ENCODE measurements at places on chromosomes 6 and 20.

- DNase-seq = no peak
These were observed 512.7 kb upstream of the JAG1 start for GRCh38 chr20:11186301-11187008.

- DNase-seq = no peak
These were observed 73.7 kb downstream of the PRND start for GRCh38 chr20:4795394-4795793.

DNA sequence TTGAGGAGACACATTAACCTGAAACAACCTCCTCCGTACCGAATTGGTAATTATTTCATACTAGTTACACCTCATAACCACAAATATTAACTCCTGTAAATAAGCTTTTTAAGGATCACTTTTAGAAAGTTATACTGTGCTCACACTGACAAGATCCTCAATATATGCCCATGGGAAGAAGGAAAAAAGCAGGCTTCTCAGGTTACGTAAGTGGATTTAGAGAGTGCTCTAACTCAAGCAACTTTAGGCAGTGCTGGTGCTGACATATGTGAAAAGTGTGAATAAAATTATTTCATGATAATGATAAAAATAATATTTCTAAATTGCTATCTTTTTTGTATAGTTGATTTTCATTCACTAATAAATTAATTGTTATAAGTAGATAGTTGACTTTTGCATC, 76.1 kb downstream of the PRKN start:
- DNase-seq = peak; percentile 18

- DNase-seq = no peak
These were observed 279.5 kb upstream of the CHD6 start for GRCh38 chr20:41897708-41898107.

GRCh38 chr6:90496258-90497016, 90.4 kb downstream of the MAP3K7 start:
- DNase-seq = no peak

DNA sequence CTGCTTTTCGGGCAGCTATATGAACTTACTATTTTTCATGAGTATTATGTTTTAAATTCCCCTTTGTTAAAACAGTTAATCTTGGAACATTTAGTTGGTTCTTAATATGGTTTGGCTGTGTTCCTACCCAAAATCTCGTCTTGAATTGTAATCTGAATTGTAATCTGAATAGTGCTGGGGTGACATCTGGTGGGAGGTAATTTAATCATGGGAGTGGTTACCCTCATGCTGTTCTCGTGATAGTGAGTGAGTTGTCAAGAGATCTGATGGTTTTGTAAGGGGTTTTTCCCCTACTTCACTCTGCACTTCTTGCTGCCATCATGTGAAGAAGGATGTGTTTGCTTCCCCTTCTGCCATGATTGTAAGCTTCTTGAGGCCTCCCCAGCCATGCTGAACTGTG, 305.4 kb upstream of the MAP3K7 start:
- DNase-seq = peak; percentile 71

DNA sequence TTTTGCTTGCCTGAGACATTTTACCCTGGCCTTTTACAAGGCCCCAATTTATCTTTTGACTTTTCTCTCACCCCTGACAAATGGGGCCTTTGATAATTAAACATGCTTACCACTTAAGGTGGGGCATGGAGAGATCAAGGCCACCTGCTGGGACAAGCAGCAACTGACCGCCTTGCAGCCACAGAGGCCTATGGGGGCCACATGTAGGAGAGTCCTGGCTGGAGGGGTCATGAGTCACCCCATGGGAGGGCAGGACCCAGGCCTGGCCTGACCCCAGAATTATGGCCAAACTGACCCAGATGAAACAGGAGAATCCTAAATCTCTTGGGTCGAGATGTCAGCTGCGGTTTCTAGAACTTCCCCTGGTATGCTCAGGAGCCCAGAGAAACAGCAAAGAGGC, 8.5 kb upstream of the OCSTAMP start:
- no peak for DNase-seq

DNA sequence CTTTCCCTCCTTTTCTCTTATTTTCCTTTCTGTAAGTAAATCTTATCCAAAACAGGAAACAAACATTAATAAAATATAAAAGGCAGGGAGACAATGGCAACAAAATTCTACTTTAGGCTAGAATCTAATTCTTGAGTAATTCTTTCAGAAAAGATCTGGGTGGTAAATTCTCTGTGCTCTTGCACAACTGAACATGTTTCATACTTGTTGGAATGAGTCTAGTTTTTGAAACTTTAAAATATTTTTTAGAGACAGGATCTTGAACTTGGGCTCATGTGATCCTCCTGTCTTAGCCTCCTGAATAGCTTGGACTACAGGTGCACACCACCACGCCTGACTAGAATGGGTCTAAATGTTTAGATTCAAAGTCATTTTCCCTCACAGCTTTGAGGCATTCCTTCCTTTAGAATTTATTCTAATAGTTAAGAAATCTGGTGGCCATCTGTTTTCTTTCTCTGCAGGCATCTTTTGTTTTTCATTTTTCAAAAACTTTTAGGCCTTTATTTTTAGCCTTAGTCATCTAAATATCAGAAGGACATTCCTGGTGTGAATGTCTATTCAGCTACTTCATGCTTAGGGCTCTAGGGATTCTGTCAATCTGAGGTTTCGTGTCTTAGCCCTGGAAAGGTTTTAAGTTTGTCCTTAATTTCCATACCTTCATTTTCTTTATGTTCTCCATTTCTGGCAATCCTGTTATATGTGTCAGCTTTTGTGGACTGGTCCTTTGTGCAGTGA, 76.5 kb downstream of the CDKAL1 start:
- DNase-seq = no peak

- no peak for DNase-seq
These were observed 1.4 kb downstream of the RAET1E start for GRCh38 chr6:149896491-149896890.

DNA sequence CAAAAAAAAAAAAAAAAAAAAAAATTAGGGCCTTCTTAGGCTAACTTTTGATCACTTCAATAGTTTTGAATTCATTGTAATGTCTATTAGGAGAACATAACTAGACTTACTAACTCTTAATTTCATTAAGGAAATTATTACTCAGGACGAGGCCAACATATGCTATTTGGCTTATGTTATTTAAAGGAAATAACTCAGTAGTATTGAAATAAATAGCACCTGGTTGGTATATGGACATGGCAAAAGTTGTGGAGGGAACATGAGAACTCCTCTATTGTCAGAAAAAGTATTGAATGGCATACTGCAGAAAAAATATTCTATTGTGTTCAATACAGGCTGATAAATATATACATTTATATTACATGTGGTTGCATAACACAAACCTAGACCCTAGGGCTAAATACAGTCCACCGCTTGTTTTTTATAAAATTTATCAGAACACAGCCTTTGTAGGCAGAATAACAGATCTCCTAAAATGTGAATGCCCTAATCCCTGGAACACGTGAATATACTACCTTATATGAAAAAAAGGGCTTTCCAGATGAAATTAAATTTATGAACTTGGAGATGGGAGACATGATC, 18.0 kb downstream of the CYP24A1 start:
- no peak for DNase-seq

DNA sequence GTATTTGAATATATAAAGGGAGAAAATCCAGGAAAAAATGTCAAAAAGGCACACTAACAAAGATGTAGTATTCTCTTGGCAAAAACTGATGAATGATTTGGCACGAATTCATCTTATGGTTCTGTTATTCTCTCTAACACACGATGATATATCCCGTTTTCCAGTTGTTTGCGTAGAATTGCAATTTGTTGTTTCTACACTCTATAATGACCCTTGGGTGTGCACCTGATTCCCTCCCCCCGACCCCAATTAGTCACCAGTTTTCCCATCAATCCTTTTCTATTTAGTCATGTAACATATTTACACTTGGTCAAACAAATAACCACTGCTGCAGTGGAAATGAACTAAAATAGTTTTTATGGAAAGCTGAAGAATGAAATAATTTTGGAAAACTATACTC, 1.5 kb upstream of the ARID1B start:
- DNase-seq = no peak

DNA sequence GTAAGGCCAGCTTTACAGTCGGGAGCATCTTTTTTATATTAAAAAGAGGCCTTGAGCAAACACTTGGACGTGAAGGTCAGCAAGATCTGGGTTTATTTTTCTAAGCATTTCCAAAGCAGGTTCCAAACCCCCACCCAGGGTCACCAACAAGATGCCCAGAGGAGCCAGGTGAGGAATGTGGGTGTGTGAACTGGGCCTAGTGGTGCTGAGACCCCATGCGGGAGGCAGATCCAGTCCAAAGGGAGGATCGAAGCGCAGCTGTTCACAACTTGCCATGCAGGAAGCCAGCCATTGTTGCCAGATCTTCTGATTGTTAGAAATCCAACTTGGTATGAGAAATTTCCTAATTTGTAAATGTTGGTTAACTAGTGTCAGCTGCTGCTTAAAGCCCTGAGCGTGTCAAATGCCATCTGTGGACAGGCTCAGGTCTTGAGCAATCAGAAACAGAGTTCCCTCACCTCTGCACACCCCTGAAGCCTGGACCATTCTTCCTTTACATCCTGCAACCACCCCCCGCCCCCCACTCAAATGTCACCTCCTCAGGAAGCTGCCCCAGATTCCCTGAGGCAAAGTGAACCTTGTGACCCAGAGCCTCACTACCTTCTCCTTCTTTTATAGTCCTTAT, 46.5 kb downstream of the NFATC2 start:
- DNase-seq = no peak

DNA sequence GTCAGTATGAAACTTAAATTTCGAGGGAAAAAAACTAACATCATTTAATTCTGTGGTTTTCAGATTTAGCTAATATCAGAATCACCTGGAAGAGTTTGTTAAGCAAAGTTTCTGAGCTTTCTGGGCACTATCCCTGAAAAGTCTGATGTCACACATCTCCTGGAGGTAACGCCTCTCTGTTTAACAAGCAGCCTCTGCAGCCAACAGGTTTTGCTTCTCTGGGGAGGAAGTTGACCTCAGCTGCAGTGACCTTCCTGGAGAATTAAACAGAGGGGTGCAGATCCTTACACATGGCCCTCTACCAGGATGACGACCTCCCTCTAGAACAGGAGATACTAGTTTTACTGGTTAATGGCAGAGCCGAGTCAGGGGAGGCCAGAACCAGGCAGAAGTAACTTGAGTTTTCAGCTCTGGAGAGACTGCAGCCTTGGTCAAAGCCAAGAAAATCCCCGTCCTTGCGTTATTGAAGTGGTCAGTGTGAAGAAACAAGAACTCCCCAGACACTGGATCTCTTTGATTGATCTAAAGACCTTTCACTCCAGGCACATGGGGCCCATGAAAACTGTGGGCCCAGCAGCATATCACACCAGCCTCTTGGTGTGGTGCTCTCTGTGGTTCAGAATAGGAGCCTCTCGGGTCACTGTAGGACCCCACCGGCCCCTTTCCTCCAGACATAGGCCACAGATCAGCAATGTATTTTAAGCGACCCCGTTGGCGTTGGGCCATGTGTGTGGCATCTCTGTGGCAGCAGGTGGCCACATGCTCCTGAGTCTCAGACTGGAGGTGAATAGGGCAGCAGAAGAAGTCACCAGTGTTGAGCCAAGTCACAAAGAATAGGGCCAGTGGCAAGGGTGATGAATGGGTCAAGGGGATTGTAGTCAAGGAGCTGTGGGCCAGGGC, 33.4 kb upstream of the CCR6 start:
- DNase-seq = no peak

GRCh38 chr6:130513770-130514169, 148.0 kb downstream of the TMEM200A start:
- no peak for DNase-seq

- DNase-seq = peak; percentile 79
These were observed 191.2 kb upstream of the PREP start for GRCh38 chr6:105593805-105594671.

GRCh38 chr6:46347669-46348068, 143.6 kb downstream of the RCAN2 start:
- DNase-seq = no peak

DNA sequence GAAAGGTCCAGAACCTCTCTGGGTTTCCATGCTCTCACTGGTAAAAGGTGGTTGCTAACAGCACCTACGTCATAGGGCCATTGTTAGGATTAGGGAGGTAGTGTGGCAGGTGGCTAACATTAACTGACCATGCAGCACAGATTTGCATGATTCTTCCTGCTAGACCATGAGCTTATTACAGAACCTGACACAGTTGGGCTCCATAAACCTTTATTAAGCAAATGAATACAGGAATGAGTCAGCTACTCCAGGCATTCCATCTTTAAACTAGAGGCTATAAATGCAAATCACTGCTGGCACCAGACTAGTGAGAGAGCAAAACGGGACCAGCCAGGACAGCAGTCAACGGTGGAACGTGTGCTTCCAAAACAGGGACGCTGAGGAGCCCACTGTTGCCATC, 440.1 kb downstream of the PTPRT start:
- no peak for DNase-seq

- DNase-seq = no peak
These were observed 243.0 kb upstream of the RIN2 start for GRCh38 chr20:19515074-19515473.

DNA sequence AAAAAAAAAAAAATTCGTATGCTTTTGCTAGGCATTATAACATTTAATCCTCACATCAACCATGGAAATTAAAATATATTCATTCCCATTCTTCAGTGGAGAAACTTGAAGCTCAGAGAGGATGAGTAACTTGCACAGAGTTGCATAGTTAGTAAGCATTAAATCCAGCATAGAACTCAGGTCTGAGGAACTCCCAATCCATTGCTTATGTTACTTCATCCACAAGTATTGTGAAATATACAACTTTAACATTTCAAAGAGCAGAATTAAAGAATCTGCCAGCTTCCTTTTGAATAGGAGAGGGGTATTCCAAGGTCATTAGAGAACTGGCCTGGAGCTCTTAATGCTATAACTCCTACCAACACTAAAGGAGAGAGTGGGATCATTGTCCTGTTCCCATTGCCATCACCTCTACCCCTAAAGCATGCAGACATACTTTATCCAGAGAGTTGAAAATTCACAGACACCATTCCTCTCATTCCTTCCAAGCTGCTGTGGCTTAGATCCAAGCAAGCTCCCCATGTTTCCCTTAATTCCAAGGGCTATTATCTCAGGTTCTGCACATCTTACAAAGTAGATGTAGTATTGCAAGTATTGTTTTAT, 91.9 kb downstream of the FLRT3 start:
- DNase-seq = no peak

- no peak for DNase-seq
These were observed 100.1 kb downstream of the EPHA7 start for GRCh38 chr6:93319304-93319703.

DNA sequence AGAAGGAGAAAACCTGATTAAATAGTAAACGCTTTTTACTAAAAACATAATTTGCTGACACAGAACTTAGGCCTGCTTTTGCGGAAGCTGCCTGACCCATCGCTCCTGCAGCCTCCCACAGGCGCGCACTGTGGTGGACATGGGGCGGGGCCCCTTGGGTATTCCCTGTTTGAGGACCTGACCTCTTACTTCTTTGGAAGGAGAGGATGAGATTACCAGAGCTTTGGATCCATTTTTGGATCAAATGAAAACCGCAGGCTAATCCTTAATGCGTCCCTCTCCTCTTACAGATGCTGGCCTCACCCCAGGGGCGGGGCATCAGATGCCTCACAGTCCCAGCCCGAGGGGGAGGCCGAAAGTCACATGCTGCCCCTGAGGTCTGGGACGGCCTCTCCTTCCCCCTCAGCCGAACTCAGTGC, 151.0 kb downstream of the SCML4 start:
- DNase-seq = no peak

- no peak for DNase-seq
These were observed 1.3 kb downstream of the SLC22A16 start for GRCh38 chr6:110475066-110475653.
